Activated T-helper 17 cell treated with anti-CD3 and anti-CD28 coated beads, Interleukin-2, amount 50 U/mL, for 72 hours (primary cell): ENCODE measurements at places on chromosomes 11 and 22. TPM values are rescaled to one million over a fixed set of nuclear protein-coding genes. Genes with fewer than 3 reads are reported as not detected.

DNA sequence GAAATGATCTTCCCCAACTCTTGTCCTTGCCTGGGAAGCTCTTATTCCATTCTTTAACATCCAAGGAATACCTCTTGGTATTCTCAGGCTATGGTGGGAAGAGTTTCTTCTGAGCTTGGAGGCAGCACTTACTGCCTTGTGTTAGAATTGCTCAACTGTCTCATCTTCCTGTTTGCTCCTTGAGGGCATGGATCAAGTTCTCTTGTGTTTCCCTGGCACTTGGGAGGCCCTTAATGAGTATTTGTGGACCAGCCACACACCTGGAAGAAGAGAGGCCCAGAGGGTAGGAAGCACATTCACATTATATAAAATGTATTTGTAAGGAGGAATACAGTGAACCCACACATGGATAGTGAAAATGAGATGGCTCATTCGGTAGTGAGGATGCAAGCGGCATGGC lies 3.4 kb upstream of the SORL1-AS1 start:
- ATAC-seq, result no peak

CADM1 gene
- 1.3 TPM for total RNA-seq

- ATAC-seq, result peak; percentile 13
These were observed 3.7 kb downstream of the SERPIND1 start for GRCh38 chr22:20777420-20778177.

LARGE1 gene
- total RNA-seq, result 0.73 TPM

OPCML gene
- not detected for total RNA-seq

SLC17A6 gene
- total RNA-seq, result not detected

- ATAC-seq, result no peak
These were observed 31.9 kb upstream of the UPB1 start for GRCh38 chr22:24463071-24463760.

- no peak for ATAC-seq
These were observed 38.0 kb downstream of the MRGPRD start for GRCh38 chr11:68942751-68943271.

TMEM218 gene
- total RNA-seq, result 11.3 TPM

- ATAC-seq, result no peak
These were observed 55.0 kb upstream of the ARFGAP3 start for GRCh38 chr22:42912059-42912458.

DNA sequence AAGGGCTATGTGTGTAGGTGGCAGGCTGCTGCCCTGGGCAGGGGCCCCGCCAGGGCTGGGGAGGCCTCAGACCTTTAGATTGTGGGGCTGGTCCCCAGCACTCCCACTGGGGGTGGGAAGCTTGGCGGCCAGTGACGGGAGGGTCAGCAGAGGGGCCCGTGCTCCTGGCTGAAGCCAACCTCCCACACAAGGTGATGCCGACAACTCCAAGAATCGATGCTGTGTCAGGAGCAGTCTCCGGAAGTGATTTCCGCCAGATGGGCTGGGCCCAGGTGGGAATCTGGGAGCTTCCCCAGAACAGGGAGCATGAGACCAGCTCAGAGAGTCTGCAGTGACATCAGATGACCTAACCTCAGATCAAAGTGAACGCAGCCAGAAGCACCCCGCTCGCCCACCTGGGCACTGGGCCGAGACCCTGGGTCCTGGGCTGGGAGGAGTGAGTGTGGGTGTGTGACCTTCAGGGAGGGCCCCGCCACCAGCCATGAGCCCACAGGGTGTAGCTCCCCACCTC lies 7.7 kb downstream of the TRPM5 start:
- ATAC-seq, result no peak

DNA sequence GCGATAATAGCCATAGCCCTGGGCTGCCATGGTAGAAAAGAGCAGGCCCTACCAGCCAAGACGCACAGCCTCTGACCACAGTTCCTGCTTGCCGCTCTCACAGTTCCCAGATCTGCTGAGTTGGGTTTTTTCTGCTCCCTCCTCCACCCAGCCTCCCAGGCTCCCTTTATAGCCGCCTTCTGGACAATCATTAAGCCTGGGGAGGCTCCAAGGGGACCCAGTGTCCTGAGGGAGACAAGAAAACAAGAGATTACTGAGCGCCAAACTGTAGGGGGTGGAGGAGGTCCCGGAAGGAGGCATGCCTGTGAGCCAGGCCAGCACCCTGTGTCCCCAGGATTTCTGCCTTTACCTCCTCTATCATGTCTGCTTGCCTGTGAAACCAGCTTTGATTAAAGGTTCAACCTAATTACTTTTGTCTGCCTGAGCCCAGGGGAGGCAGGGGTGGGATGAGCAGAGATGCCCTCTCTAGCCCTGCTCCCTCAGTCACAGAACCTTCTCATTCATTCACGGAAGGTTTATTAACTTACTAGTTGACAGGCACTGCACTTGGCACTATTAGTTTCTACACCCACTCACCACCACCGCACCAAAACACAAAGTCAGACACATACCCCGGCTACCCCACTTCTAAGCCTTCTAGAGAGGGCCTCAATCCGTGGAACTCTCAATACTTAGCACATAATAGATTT lies 1.2 kb downstream of the SLC37A4 start:
- ATAC-seq, result peak; percentile 35

KDM4D gene
- 0.91 TPM for total RNA-seq

- peak; percentile 64 for ATAC-seq
These were observed 638 bp downstream of the NRGN start for GRCh38 chr11:124740277-124740882.

GRCh38 chr11:134359646-134360045 lies 27.9 kb downstream of the GLB1L2 start:
- ATAC-seq, result no peak

- ATAC-seq, result no peak
These were observed 1.9 kb downstream of the SMTNL1 start for GRCh38 chr11:57539342-57539741.

GRCh38 chr11:43419460-43419859 lies 60.7 kb downstream of the TTC17 start:
- ATAC-seq, result peak; percentile 50

POTEH gene
- total RNA-seq, result not detected

DNA sequence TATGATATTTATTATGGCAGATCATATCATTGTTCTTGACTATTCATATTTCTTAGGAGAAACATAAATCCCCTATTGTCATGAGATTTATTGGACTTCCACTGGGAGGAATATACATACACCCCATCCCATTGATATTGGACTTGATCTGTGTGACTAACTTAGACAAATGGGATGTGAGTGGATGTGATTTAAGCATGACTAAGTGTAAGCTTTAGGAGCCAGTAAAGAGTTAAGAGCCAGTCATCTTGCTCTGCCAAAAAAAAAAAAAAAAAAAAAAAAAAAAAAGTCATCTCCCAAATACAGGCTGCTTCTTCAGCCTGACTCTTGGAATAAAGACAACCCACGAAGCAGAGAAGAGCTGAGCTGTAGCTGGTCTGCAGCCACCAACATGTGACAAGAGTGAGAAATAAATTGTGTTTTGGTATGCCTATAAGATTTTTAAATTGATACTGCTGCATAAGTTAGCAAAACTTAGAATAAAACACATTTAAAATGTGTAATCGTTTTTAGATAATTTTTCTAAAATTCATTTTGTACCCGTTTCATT lies 595.0 kb upstream of the LRRC4C start:
- no peak for ATAC-seq

GPR83 gene
- 0.11 TPM for total RNA-seq

PES1 gene
- total RNA-seq, result 124 TPM

DNA sequence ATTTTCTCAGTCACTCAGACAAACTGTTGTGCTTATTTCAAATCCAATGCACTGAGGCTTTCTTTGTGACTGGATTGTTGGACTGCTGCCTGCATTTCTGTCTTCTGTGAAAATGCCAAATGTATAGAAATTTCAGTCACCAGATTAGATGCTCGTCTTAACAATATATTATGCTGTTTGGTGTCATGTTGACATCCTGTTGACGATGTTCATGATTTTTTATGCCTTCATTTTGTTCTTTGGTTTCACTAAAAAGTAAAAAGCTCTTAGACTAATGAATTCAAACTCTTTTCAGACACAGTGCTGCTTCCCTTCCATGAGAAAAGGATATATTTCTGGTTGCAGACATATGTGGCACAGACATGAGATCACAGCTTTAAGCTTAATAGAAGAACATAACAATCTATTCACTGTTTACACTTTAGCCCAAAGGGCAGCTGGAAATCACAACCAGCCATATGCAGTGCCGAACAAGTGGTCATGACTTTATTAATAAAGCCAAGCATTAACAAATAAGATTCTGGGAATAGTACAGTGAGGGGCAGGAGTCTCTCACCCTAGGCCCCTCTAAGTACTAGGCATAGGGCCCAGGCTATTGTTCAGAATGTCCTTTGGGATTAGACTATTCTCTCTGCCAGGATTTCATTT lies 9.4 kb upstream of the SOX6 start:
- ATAC-seq, result no peak

MRGPRE gene
- not detected for total RNA-seq
